ENCODE measurements at places on chromosomes 3 and 15. TPM values are rescaled to one million over a fixed set of nuclear protein-coding genes. Genes with fewer than 3 reads are reported as not detected.

DNA sequence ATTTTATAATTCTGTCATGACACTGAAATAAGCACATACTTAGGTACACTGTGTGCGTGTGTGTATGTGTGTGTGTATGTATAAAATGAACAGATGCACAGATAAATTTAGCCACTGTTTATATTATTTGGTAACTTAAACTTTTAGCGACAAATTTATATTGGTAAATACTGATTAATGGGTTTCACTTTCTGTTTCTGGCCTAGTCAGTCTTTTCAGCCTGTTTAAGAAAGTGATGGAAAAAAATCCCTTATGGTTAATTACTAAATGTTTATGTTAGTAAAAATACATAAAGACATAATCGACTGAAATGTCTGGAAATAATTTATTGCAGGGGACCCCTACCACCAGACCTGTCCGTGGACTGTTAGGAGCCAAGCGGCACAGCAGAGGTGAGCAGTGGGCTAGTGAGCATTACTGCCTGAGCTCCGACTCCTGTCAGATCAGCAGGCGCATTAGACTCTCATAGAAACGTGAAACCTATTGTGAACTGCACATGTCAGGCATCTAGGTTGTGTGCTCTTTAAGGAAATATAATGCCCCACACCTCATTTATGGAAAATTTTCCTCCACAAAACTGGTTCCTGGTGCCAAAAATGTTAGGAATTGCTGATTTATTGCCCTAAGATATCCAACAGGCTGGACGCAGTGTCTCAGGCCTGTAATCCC lies 717.4 kb downstream of the SI start:
- no peak for DNase-seq
- no peaks in the 10 kb centered on the region for H3K27me3 ChIP-seq
- H3K4me3 ChIP-seq: no peak overlapping the region
- no peaks in the 10 kb centered on the region for H3K4me1 ChIP-seq

DNA sequence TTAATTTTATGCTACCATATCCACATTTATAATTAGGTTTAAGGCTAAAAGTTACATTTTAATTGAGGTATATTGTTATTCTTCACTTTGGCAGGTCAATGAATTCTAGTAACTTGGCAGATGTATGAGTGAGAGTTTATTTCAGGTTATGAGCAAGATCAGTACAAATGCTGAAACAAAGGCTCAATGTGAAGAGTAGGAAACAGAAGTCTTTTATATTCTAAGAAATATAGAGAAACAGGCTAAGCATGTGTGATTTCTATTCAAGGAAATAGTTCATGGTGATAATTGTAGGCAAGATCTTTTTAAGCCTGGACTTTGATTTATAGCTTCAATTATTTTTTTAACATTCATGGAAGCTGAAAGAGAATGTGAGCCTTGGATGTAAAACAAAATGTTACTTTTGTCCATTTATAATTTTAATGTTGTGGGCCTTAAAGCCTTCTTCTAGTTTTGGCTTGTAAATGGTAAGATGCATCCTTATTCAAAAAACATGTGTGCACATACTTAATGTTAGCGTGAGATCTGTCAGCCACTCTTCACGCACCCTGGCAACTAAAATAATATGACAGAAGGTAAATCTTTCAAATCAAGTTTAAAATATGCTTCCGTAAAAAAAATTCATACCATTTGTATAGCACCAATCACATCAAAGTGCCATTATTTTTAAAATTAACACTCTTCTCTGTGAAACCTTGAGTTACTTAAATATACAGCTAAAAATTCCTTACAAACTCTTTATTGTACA lies 22.8 kb upstream of the OSTN start:
- H3K27me3 ChIP-seq: no peaks in the 10 kb centered on the region
- H3K36me3 ChIP-seq: no peaks in the 10 kb centered on the region
- DNase-seq: no peak
- H3K4me3 ChIP-seq: no peak overlapping the region

GRCh38 chr3:3200632-3201212 lies 21.2 kb upstream of the CRBN start:
- peaks cover 3% of the 10 kb centered on the region for H3K27me3 ChIP-seq
- no peak for DNase-seq
- no peaks in the 10 kb centered on the region for H3K36me3 ChIP-seq

DNA sequence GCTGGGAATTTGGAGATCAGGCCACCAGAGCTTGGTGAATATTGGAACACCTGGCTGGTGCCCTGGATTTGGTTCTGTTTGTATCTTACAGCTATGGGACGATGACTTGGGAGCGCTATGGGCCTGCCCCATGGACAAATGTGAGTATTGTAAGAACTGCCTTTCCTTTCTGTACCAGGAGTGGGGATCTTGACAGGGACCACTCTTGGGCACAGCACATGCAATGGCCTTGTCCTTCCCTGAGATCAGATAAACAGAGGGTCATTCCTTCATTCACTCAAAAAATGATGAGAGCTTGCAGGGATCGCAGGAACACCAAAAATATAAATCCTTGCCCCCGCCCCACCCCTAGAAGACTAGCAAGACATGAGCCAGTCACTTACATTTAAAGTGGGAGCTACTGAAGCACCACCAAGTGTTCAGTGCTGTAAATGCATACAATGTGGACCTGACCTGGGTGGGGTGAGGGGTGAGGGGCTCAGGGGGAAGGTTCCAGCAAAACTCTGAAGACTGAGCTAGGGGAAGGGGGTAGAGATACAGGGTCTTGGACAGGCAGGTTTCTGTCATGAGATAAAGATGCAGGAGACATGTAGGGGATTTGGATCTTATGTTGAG lies 2.7 kb upstream of the CRELD1 start:
- H3K27ac ChIP-seq: no peak overlapping the region
- DNase-seq: no peak
- H3K4me1 ChIP-seq: peaks cover 34% of the 10 kb centered on the region
- no peak overlapping the region for H3K4me3 ChIP-seq
- H3K36me3 ChIP-seq: peaks cover 43% of the 10 kb centered on the region
- H3K27me3 ChIP-seq: no peaks in the 10 kb centered on the region

GRCh38 chr15:91255670-91256192 lies 155.7 kb downstream of the SV2B start:
- no peaks in the 10 kb centered on the region for H3K27me3 ChIP-seq
- no peak for DNase-seq
- no peaks in the 10 kb centered on the region for H3K36me3 ChIP-seq
- H3K4me3 ChIP-seq: no peak overlapping the region
- H3K27ac ChIP-seq: no peak overlapping the region
- H3K4me1 ChIP-seq: no peaks in the 10 kb centered on the region

- no peak overlapping the region for H3K27ac ChIP-seq
- peaks cover 11% of the 10 kb centered on the region for H3K4me1 ChIP-seq
- DNase-seq: no peak
- H3K4me3 ChIP-seq: no peak overlapping the region
- H3K36me3 ChIP-seq: peaks cover 19% of the 10 kb centered on the region
Observed at GRCh38 chr3:138797508-138798038, 37.2 kb downstream of the PIK3CB start.

The TTLL13 gene
- total RNA-seq: not detected

The CTXND1 gene
- 0.80 TPM for total RNA-seq

DNA sequence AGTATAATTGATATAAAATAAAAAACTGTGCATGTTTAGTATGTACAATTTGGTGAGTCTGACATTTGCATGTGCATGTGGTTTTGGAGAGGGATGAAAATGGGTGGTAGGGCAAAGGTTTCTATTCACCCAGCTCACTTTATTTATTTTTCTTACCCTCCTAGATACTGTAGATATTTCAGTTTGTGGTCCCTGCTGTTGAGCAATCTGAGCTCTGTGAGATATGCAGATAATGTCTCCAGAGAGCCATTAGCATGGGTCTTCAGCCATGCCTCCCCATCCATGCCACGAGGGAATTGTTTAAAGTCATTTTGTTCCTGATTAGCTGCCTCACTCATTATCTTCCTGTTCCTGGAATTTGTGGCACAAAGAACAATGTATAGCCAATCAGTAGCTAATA lies 44.4 kb upstream of the B3GALNT1 start:
- no peaks in the 10 kb centered on the region for H3K27me3 ChIP-seq
- H3K27ac ChIP-seq: no peak overlapping the region
- no peak overlapping the region for H3K4me3 ChIP-seq
- no peaks in the 10 kb centered on the region for H3K36me3 ChIP-seq
- no peaks in the 10 kb centered on the region for H3K4me1 ChIP-seq
- DNase-seq: no peak

GRCh38 chr3:113532698-113533533 lies 561 bp downstream of the SIDT1 start:
- H3K4me1 ChIP-seq: peaks cover 20% of the 10 kb centered on the region
- no peaks in the 10 kb centered on the region for H3K36me3 ChIP-seq
- H3K27me3 ChIP-seq: peaks cover 51% of the 10 kb centered on the region
- DNase-seq: no peak
- peak overlapping the region; percentile 60 for H3K4me3 ChIP-seq

DNA sequence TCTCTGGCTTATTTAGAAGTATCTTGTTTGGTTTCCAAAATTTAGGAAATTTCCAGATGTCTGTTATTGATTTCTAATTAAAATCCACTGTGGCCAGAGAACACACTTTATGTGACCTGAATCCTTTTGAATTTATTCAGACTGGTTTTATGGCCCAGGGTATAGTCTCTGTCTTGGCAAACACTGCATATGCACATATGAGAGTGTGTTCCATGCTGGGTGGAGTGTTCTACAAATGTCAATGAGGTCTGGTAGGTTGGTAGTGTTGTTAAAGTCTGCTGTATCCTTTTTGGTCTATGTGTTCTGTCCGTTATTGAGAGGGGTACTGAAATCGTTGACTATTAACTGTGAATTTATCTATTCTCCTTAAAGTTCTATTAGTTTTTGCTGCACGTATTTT lies 30.2 kb downstream of the PGPEP1L start:
- no peak for DNase-seq
- H3K4me1 ChIP-seq: no peaks in the 10 kb centered on the region
- no peak overlapping the region for H3K4me3 ChIP-seq
- no peaks in the 10 kb centered on the region for H3K36me3 ChIP-seq
- H3K27me3 ChIP-seq: no peaks in the 10 kb centered on the region

GRCh38 chr3:72152551-72153476 lies 367.9 kb upstream of the PROK2 start:
- H3K27ac ChIP-seq: peak overlapping the region; percentile 64
- H3K4me1 ChIP-seq: peaks cover 34% of the 10 kb centered on the region
- no peaks in the 10 kb centered on the region for H3K27me3 ChIP-seq
- H3K36me3 ChIP-seq: no peaks in the 10 kb centered on the region

DNA sequence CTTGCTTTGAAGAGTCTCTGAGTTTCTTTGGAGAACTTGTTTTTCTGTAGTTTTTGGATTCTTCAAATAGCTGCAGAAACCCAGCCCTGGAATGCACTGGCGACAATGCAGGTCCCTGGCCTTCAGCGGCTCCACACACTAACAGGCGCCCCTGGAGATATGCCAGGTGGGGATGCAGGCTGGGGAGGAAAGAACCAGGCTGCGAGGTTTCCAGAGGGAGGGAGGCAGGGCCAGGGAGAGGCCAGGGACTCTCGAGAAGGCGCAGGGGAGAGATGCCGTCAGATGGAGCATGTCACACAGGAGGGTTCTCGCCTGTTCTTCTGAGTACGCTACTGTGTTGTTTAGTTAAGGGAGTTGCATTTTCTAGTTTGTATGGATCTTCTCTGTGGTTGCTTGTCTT lies 283.1 kb downstream of the GABRG3 start:
- H3K4me3 ChIP-seq: no peak overlapping the region
- H3K36me3 ChIP-seq: no peaks in the 10 kb centered on the region
- H3K27ac ChIP-seq: no peak overlapping the region
- no peaks in the 10 kb centered on the region for H3K4me1 ChIP-seq

GRCh38 chr15:47376190-47376589 lies 341.1 kb upstream of the SEMA6D start:
- H3K27me3 ChIP-seq: no peaks in the 10 kb centered on the region
- no peak overlapping the region for H3K27ac ChIP-seq
- no peaks in the 10 kb centered on the region for H3K4me1 ChIP-seq
- no peaks in the 10 kb centered on the region for H3K36me3 ChIP-seq

The ALDH1A2 gene
- 41.2 TPM for total RNA-seq

- DNase-seq: no peak
- H3K27ac ChIP-seq: no peak overlapping the region
- peaks cover 9% of the 10 kb centered on the region for H3K36me3 ChIP-seq
- H3K4me1 ChIP-seq: no peaks in the 10 kb centered on the region
- H3K4me3 ChIP-seq: no peak overlapping the region
Observed at GRCh38 chr15:62822228-62822627, 220.3 kb upstream of the TPM1 start.

- no peak for DNase-seq
- peaks cover 78% of the 10 kb centered on the region for H3K4me1 ChIP-seq
- H3K27ac ChIP-seq: peak overlapping the region; percentile 25
- no peaks in the 10 kb centered on the region for H3K27me3 ChIP-seq
Observed at GRCh38 chr15:85639752-85640381, 154.9 kb downstream of the KLHL25 start.

DNA sequence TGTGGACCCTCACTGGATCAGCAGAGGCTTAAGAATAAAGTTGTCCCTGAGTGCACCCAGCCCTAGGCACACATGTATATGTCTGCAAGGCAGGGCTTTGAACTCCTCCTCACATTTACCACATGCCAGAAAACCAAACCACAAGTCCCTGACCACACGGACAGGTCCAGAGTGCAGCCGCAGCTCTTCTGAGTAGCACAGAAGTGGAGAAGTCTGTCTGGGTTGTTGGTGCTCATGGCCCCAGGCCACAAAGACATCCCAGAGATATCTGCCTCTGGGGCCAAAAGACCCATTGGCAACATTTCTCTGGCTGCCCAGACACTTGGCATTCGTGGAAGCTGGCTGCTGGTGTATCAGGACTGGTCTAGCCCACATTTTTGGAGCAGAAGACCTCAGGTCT lies 17.4 kb downstream of the SUSD5 start:
- H3K36me3 ChIP-seq: no peaks in the 10 kb centered on the region
- H3K27ac ChIP-seq: no peak overlapping the region
- no peaks in the 10 kb centered on the region for H3K4me1 ChIP-seq
- H3K4me3 ChIP-seq: no peak overlapping the region
- DNase-seq: no peak

Measured in esophagus muscularis mucosa (tissue), 4 donors.